T-helper 9 cell (primary cell): ENCODE measurements at places on chromosomes 2 and 18.

GRCh38 chr2:172177996-172178395, 75.3 kb upstream of the DLX2 start:
- no peak for DNase-seq

- no peak for DNase-seq
These were observed 400.0 kb downstream of the ARHGAP15 start for GRCh38 chr2:143529118-143529720.

GRCh38 chr2:190178066-190178722, 115.7 kb upstream of the MSTN start:
- DNase-seq: no peak

- DNase-seq: no peak
These were observed 165.4 kb downstream of the TCF4 start for GRCh38 chr18:55422456-55423180.

DNA sequence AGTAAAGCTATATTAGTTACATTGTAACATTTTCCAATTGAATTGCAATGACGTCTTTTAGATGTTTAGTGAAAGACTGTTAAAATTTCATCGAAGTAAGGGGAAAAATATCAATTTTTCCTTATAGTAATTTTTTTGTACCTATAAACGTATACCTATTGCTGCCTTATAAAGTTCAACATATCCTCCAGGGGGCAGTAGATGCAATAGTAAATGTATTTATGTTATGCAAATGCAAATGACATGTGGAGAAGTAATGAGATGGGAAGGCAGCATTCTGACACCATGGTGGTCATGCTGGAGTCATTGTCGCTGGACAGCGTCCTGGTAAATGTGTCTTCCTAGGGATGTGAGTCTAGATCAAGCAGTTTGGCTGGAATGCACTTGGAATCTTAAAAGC, 38.7 kb downstream of the MSTN start:
- DNase-seq: no peak

- no peak for DNase-seq
These were observed 937.8 kb upstream of the LRATD1 start for GRCh38 chr2:13694673-13695072.

DNA sequence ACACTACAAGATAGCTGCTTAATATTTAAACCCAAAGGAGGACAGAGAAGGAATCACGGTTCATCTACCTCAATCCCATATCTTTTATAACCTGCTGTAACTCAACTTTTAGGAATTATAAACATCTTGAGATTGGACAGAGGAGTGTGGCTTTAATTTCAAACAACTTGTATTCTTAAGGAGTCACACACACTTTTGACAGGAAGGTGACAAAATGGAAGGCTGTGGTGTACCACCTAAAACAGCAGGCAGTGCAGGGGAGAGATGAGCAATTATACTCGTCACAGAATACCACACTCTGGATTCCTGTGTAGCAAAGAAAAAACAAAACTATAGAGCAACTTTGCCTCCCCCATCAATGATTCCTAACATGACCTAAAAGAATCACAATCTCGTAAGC, 194.8 kb downstream of the ZEB2 start:
- DNase-seq: peak; percentile 16

DNA sequence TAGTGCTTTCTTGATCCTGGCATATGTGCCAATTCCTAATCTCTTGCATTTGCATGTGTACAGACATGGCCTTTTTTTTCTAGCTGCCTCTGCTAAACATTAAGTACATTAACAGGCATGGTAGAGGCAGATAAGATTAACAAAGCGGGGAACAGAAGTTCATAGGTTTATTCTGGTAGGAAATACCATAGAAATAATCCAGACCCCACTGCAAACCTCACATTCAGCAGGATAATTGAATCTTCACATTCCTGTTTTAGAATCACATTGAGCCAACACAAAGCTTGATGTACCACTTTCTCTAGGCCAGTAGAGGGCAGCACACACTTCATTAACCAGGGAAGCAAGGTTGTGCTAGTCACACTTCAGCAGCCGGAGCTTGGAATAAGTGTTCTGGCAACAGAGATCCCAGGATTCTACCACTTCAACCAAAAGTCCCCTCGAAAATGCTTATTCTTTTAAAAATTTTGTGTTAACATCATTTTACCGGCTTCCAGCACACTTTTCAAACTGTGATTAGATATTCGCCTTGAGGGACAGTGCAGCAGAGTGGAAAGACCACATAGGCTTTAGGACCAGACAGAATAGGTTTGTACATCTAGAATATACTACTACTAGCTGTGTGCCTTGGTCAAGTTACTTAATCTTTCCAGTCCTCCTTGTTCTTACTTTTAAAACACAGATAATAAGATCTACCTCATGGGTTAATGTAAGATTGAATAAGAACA, 420.2 kb upstream of the CHST9 start:
- DNase-seq: no peak

GRCh38 chr2:52495816-52496215, 1271.8 kb upstream of the CHAC2 start:
- no peak for DNase-seq

GRCh38 chr2:200428961-200429665, 80.8 kb downstream of the KCTD18 start:
- no peak for DNase-seq

- no peak for DNase-seq
These were observed 91.5 kb downstream of the CCBE1 start for GRCh38 chr18:59605633-59606192.

DNA sequence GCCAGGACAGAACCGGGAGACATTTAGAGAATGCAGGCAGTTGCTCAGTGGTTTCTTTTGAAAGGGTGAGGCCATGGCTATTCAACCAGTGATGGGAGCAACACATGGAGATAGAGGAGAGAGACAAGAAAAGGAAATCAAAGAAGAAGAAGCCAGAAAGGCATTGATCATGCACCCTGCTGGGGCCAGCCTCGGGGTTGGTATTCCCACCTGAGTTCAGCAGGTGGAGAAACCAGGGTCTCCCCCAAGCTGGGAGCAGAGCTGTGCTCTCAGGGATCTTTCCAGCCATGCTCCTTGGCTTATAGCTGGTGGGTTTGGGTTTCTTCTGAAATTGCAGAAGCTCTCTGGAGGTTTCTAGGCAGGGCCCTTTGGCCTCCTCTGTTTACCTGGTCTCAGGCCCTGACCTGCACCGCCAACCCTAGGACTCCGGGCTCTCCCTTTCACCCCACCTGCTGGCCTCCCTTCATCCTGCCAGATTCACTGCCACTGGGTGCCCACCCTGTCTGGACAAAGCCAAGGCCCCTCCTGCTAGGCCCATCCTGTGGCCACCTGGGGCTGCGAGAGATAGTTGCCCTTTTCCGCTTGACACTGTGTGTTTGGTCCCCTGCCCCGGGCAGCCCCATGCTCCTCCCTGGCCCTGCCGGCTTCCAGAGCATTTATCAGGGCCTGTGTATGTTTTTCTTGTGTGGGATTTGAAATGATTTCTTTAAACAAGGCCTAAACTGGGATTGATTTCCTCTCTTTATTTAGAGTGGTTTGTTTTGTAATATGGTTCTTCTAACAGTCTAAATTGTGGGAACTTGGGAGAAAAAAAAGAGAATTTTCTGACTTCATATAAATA, 126.7 kb downstream of the DDX1 start:
- no peak for DNase-seq

- no peak for DNase-seq
These were observed 27.6 kb upstream of the ADAM23 start for GRCh38 chr2:206415618-206416243.

DNA sequence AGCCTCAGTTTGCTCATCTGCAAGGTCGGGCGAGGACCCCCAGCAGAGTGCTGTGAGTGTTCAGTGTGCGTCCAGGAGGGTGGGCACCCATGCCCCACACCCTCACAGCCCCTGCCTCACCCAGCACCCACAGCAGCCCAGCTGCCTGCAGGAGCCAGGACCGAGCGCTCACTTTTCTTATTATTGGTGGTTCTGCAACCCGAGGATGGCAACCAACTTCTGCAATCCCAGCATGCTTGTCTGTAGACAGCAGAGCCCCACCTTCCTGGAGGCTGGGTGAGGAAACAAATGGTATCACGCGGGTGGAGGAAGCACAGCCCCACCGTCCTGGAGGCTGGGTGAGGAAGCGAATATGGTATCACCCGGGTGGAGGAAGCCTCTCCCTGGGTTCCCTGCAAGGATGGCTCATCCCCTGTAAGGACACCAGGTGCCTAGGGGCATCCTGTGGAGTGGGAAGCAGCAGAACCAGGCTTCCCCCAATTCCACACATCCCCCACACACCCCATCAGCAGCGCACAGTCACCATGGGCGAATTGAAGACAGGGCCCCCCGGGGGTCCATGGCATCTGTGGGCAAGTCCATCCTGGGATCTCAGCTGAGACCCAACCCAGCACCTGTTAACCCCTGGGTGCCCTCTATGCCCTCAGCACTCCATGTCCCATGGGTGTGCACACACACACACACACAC, 220.5 kb upstream of the RAB6C start:
- DNase-seq: no peak
